RWPE1 (cell line): ENCODE measurements at places on chromosomes 1 and 21.

DNA sequence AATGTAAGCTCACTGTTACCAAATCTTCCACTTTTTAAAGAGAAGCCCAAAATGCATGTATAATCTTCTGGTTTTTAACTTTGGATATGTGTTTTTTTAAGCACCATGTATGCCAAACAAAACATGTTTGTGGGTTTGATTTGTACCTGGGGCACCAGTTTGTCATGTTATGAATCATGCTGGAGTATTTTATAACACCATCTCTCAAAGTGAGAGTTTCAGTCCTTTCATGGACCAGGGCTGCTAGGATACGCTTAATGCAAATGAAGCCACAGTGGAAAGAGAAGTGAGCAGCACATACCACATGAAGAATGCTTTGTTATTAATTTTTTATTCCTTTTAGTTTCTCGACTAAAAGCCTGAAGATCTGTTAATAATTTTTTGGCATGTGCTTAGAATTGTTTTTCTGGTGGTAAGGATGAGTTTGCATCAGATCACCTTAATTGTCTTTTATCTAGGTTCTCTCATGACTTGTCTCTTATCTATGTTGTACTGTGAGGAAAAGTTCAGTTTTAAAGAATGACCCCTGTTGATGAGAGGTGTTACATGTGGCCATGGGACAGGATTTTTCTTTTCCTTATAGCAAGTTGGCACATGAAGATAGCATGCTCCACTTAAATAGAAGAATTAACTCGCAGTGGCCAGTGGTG lies 2.0 kb upstream of the RABGAP1L start:
- no peak for DNase-seq

GRCh38 chr1:207817778-207818751 lies 66.2 kb downstream of the CD46 start:
- DNase-seq: no peak

DNA sequence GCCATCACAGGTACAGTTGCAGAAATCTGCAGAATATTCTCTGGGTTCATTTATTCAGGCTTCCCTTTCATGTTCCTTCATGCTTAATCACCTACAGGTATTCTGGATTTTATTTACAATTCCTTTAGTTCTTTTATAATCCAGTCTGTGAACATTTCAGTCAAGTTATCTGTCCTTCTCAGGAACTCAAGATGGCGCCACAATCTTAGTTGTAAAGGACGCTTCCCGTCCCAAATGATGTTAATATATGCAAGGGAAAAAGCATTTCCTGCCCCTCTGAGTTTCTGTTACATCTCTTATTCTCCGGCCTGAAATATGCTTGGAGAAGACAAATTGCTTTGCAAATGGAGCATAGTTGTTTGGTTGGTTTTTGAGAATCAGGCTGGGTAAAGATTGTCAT lies 19.3 kb downstream of the F3 start:
- no peak for DNase-seq

- no peak for DNase-seq
These were observed 26.5 kb upstream of the ITLN1 start for GRCh38 chr1:160911441-160911840.

- DNase-seq: no peak
These were observed 150.1 kb downstream of the HIVEP3 start for GRCh38 chr1:41768583-41768982.

GRCh38 chr21:19018529-19018928 lies 614.9 kb upstream of the TMPRSS15 start:
- no peak for DNase-seq

DNA sequence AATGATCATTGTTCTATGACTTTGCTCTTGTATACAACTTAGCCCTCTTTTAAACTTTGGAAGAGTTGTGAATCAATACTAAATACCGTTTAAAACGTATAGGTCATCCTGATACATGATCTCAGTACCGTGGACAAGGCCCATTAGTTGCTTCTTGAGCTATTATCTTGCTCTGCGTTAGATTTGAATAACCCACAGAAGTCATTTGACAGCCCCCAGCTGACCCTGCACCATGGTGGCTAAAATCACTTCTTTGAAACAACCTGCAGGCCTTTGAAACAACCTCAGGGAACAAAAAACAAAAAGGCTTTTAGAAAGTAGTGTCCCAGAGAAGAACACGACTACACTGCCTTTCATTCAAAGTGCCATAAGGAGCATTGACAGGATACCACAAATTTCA lies 473.0 kb upstream of the ADGRL2 start:
- DNase-seq: no peak

DNA sequence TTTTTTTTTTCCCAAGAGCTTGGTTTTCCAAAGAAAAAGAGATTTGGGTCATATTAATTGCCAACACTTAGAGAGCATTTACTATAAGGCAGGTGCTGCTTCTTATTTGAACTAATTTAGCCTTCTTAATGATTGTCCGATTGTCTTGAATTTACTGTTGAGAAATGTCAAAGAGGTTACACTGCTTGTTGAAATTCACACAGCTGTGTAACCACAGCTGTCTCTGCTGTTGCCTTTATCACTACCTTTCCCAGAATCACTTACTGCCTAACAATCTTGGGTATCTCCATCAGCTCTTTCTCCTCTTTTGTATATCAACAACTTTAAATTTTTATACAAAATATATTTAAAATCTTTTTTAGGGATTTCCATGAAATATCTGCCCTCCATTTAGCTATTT lies 115.6 kb downstream of the UCHL5 start:
- no peak for DNase-seq

- DNase-seq: peak; percentile 47
These were observed 99.3 kb downstream of the FMN2 start for GRCh38 chr1:240190881-240191401.

DNA sequence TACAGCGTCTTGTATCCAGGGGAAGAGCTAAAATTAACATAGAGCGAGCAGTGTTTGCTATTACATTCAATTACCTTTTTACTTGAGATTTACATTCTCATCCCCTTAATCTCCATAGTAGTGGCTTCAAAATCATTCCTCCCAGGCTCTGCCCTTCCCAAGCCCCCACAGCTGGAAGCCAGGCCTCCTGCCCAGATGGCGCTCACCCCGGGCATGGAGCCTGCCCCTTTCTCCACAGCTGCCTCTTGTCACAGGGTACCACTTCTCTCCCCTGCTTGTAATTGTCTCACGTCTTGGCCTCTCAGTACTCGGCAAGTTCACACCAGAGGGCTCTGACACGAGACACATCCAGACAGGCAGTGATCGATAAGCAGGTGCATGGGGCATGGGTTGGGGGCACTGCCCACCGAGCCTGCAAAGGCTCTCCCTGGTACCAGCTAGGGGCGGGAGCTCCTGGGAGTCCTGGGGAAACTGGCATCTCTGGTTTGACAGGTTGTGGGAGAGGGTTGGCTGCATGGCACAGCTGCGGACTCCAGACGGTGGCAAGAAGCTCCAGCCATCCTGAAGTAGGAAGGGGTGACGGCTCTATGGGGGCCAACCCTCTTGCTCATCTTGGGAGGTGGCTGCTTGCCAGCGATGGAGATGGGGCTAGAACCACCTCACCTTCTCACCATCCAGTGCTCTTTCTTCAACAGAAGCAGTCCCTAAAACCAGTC lies 20.1 kb downstream of the CASZ1 start:
- DNase-seq: no peak

DNA sequence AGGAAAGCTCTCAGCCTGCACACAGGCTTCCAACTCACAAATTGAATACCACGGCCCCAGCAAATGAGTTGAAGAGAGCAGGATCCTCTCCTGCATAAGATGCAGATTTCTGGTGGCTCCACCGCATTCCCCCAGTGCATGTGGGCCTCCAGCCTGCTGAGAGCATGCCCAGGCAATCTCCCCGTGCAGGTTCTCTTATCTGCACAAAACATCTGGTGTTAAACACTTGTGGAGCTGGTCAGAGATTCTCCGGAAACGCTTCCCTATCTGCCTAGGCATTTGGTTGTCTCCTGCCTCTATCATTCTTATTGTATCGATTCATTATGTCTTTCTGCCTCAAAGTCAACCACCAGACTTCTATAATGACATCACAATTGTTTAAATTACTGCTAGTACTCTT lies 1349.0 kb upstream of the B3GALT2 start:
- DNase-seq: no peak

DNA sequence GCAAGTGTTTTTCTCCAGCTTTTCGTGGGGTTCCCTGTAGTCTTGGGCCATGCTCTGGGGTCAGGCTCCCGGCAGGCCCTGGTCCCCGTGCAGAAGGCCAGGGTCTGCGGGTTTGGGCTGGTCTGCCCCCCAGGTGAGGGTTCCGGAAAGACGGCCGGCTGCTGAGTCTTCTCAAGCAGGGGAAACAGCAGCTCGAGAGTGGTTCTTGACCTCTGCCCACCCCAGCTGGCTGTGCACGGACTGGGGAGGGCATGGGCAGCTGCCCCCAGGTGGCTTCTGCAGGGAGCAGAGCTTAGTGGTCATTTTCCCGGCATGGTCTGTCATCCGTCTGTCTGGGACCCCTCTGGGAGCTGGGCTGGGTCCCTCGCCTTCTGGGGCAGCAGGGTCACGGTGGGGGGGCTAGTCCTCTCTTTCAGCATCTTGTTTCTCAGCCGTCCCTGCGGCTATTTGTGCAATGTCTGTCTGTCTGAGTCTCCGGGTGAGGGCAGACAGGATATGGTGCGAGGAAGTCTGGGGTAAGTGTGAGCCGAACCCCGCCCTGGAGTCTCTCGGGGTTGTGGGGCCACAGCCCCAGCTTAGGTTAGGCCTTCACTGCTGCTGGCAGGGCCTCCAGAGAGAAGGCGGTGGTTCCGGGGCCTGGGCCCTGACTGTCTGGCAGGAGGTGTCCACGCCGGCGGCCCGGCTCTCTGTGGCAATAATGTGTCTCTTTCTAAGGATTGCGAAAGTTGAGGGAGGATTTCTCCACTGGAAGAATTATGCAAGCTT lies 6.1 kb downstream of the SKI start:
- DNase-seq: peak; percentile 65

- DNase-seq: no peak
These were observed 482.9 kb downstream of the PTBP2 start for GRCh38 chr1:97204468-97204867.

- DNase-seq: peak; percentile 61
These were observed 53.2 kb downstream of the SYT2 start for GRCh38 chr1:202656951-202657646.

DNA sequence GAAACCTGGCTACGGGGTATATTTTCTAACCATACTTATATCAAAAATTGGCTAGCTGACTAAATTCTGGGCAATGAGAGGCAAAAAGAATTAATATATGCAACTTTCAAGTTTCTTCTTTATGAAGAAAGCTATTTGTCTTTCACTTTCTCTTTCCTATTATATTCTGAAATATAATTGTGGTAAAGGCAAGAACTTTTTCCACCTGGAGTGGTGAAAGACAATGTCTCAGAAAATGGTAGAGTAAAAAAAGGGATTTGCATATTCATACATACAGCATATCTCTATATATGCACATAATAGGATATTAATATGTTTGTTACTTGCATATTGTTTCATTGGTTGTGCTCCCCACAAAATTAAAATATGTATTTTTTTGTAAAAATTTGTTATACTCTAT lies 793.8 kb downstream of the PLA2G4A start:
- no peak for DNase-seq

DNA sequence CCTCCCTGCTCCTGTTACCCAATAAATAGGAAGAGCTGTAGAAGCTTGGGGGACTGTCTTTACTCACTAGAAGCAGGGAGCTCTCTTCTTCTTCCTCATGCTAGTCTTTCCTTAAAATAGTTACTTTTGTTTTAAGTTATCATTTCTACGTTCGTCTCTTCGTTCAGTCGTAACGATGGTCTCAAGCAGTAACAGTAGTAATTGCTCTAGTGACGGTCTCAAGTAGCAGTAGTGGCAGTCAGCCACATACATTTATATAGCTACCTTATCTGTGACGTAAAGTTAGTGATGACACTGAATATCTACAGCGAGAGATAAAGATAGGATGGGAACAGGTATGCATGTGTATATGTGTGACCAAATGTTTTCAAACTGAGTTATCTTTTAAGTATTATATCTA lies 15.4 kb upstream of the ERO1B start:
- DNase-seq: no peak

- DNase-seq: no peak
These were observed 462.7 kb upstream of the DEPDC1 start for GRCh38 chr1:68959461-68960030.

- DNase-seq: no peak
These were observed 288.7 kb downstream of the NUF2 start for GRCh38 chr1:163610486-163610885.

- DNase-seq: no peak
These were observed 125.9 kb downstream of the PTPRC start for GRCh38 chr1:198764748-198765147.

GRCh38 chr1:9294910-9295636 lies 2.4 kb downstream of the SPSB1 start:
- DNase-seq: no peak

DNA sequence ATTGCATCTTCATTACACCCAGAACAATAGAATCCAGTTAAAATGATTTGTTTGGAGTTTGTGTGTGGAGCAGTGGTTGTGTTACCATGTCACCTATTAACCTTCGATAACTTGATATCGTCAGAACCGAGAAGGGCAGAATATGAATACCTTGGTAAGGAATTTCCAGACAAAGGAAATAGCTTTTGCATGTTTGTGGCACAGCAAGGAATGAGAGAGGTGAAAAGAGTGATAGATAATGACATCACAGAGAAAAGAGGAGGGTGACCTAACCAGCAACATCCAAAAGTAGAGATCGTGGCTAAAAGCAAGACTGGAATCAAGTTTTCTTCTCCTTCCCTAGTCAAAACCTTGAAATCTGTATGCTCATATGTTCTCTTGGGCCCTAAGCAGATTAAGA lies 244.6 kb upstream of the NEGR1 start:
- DNase-seq: no peak

DNA sequence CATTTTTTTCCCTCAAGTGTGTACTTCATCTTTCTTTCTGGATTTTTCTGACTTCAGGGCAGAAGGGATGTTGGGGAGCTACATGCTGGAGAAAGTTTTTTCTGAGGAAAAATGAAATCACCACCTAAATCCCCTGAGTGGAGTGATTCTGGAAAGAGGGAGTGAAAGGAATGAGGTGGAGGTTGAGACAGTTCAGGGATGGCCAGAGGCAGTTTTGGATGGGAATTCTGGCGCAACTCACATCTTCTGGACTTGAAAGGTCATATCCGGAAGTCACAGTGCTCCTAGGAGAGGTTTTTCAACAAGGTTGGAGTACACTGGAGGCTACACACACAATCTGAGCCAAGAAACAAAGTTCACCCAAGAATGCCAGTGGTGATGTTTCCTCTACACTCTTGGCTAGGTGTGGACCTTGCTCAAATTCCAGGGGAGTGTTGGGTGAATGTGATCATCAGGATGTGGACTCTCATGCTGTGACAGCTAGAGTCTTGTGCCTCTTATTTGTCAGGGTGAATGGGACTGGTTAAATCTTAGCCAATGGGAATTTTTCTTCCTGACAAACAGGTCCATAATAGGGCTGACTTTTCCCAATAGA lies 161.5 kb downstream of the HLX start:
- DNase-seq: no peak

DNA sequence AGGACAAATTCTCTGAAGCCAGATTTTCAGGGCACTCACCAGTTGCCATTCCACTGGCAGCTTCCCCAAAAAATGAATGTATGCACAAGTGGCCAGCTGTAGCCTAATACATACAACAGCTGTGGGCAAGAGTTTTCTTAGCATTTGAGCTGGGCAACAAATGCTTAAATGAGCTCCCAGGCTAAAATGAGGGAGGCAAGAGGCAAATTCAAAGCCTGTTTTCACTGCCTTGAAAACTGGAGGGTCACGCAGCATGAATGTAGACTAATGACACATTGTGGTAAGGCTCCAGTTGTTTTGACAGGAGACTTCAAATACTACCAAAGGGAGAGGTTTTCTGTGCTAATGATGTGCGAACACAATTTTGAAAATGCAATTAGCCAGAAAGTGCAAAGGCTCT lies 88.2 kb downstream of the TIAM1 start:
- DNase-seq: no peak
